ENCODE measurements at places on chromosomes 12 and 14.

DNA sequence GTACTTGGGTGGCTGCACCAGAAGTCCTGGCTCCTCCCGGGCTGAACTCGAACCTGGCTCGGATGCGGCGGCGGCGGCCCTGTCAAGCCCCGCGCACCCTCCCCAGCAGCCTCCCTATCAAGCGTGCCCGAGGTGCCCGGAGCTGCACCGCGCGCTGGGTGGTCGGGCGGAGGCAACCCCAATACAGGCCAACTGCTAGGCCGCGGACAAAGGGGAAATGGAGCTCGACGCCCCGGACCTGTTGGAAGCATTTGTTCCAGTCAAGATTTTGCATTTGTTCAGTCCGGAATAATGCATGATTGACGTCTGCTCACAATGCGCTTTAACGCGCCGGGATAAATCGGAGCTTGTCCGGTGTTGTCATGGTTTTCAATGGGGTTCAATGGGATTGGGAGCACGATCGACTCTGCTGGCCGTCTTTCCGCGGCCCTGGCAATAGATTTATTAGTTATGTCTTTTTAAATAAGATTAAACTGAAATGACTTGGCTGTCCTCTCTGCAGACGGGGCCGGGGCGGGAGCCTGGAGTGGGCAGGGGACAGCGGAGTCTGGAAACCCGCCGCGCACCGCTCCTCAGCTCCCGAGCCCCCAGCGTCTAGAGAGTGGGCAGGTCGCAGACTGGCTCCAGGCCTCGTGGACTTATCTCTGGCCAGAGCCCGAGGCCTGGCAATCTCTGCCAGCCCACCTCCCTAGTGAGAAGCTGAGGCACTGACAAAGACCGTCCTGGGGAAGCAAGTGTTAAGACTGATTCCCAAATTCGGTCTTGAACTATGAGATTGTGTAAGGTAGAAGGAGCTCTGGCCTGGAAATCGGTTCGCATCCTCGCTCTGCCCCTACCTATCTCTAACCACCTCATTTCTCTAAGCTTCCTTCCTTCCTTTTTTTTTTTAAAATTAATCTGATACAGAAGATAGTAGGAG lies 1.7 kb upstream of the NKX2-8 start:
- DNase-seq, result no peak

- DNase-seq, result no peak
Measured at GRCh38 chr12:6321905-6322304, 11.4 kb downstream of the PLEKHG6 start.

- no peak for DNase-seq
Measured at GRCh38 chr12:580813-581212, 82.4 kb downstream of the NINJ2 start.

GRCh38 chr12:52818887-52819420 lies 5.0 kb upstream of the KRT4 start:
- DNase-seq, result no peak

Measured in kidney glomerular epithelial cell (primary cell).